ENCODE measurements at places on chromosomes 1 and 21.

DNA sequence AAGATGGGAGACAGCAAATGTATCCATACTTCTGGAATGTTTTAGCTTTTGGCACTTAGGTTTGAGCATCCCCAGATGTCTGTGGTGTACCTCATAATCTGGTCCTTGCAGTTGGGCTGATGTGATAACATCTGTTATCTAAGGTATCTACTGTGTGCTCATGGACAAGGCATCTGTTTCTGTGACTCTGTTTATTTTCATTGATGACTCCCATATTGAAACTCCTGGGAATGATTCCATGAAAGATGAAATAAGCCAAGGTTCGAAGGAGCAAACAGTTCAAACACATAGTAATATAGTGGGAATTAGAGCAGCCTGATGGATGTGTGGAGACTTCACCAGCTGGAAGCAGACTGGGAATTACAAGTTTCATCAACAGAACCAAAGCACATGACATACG lies 20.7 kb upstream of the TRIM45 start:
- no peak for DNase-seq

GRCh38 chr1:227432181-227432535 lies 113.9 kb upstream of the CDC42BPA start:
- DNase-seq, result no peak

DNA sequence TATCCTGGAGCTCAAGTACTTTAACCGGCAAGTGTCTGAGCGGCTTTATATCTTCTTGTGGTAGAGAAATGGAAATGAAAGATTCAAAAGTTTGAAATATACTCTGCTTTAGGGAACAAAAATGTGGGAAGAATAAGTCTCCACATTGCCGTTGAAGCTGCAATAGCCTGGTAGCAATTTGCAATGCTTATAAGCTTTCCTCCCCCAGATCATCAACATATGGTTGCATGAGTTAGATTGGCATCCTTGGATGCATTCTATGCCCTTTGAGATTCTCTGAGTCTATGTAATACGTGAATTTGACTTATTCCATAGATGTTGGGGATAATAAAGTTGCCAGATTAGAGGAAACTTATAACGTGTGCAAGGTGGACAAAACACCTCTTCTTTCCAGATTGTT lies 86.1 kb upstream of the KCNK1 start:
- no peak for DNase-seq

DNA sequence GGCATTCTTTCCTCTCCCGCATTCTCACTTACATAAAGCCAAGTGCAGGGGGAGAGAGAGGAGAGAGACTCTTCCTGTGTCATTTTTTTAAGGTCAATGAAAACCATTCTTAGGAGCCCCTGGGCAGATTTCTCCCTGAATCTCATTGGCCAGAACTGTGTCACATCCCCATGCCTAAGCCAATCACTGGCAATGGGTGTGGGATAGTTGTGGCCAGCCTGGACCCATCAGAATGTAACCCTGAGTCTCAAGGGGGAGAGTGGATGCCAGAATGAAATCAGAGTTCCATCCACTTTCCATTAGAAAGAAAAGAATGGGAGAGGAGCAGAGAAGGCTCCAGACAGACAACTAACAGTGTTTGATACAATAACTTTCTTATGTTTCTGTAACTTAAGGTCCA lies 31.2 kb upstream of the COQ8A start:
- no peak for DNase-seq

DNA sequence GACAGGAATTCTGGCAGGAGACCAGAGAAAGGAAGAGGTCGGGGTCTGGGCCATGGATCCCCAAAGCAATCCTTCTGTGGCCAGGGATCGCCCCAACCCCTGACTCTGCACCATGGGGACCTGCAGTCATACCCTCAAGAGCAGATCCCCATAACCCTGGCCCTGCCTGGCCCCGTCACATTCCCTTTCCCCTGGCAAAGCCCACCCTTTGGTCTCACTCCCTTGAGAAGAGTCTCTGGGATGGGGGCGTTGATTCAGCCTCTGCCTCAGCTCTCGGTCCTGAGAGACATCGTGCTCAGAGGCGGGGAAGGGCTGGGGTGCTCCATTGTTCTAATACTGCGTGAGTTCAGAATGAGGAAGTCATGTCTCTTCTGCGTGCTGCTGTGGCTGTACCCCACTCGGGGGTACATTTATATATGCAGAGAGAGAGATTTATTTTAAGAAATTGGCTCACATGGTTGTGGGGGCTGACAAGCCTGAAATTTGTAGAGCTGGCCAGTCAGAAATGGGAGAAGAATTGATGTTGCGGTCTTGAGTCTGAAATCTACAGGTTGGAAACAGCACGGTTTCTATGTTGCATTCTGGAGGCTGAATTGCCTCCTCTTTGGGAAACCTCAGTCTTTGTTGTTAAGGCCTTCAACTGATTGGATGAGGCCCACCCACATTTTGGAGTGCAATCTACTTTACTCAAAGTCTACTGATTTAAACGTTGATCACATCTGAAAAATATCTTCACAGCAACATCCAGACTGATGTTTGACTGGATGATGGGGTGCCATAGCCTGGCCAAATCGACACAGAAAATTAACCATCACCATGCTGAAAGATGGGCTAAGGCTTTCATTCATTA lies 4.2 kb upstream of the PADI2 start:
- DNase-seq, result no peak

DNA sequence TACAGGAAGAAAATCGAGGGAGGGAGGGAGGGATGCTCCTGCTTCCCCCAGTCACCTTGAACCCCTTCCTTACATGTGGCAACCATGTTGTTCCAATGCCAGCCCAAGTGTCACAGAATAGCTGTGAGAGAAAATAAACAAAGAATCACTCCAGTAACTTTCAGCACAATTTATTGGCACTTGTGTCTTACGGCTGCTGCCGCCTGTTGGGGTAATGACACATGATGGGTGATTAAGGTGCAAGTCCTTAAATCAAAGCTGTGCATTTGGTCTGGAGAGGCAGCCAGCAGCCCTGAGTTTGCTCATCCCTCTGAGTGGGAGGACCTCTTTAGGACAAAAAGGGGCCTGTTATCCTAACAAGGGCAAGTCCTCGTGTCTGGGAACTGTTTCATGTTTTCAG lies 377.7 kb downstream of the PCP4 start:
- no peak for DNase-seq

GRCh38 chr1:25688390-25689119 lies 72.0 kb downstream of the MAN1C1 start:
- no peak for DNase-seq
